ENCODE measurements at places on chromosomes 1 and 21.
A peak's percentile ranks its signal among the peaks of the same experiment; 100 is the strongest.

DNA sequence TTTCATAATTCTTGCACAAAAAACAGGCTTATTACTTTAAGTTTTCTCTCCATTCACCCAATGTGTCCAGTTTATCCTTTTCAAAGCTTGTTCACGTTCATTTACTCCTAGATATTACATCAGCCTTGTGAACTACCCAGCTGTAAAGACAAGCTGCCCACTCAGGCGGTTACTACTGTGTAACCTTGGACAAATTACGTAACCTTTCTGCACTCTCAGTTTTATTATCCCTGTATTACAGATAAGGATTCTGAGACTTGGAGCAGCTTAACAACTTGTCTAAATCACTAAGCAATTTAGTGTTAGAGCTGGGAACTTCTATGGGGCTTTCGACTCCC, 20.5 kb upstream of the LPAR3 start:
- peak; percentile 67 for DNase-seq

- no peak for DNase-seq
These were observed 190.5 kb upstream of the CSF3R start for GRCh38 chr1:36673202-36673601.

- DNase-seq, result no peak
These were observed 114.1 kb downstream of the C1orf94 start for GRCh38 chr1:34290831-34291230.

DNA sequence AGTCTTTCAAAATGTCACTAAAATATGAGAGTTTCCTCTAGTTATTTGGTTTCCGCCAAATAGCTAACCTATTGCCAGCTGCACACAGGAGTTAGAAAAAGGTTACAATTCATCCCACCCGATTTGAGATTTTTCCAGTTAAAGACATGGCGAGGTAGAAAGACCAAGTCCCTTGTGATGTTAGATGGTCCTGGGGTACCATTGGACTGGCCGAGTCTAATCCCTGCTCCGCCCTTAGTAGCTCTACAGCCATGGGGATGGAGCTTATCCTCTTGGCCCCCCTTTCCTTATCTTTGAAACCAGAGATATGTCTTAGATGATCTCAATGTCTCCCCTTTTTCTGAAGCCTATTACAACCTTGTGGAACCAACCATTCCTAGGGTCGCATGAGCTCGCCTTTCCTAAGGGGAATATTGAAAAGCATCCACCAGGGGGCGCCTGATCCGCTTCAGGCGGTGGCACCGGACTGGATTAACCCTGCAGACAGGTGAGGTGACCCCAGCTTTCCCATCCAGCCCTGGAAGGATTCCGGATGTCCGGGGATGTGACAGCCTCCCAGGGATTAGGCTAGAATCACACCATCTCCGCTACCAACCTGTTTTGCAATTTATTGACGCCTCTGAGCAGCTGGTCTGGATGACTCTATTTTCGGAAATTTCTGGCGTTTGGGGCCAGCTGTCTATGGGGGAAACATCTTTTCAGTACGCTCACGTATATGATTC, 68.3 kb upstream of the SIM2 start:
- DNase-seq, result peak; percentile 73

- DNase-seq, result no peak
These were observed 11.3 kb downstream of the OLFML3 start for GRCh38 chr1:113990530-113990929.
